PC-3 (cell line): ENCODE measurements at places on chromosomes 16 and 17. TPM values are rescaled to one million over a fixed set of nuclear protein-coding genes. Genes with fewer than 3 reads are reported as not detected.

The SLC7A5 gene
- total RNA-seq: 93.2 and 118 TPM in 2 replicates

The ENPP7 gene
- total RNA-seq: not detected in 2 replicates

The GDPD3 gene
- total RNA-seq: 2.2 and 3.4 TPM in 2 replicates

The TM4SF5 gene
- not detected in 2 replicates for total RNA-seq

The SLC43A2 gene
- 6.2 and 17.1 TPM in 2 replicates for total RNA-seq

The NPIPB6 gene
- 0.17 and 2.5 TPM in 2 replicates for total RNA-seq
